ENCODE measurements at places on chromosomes 6 and 20.

- DNase-seq: no peak
These were observed 69.1 kb downstream of the GRIK2 start for GRCh38 chr6:101462576-101462975.

DNA sequence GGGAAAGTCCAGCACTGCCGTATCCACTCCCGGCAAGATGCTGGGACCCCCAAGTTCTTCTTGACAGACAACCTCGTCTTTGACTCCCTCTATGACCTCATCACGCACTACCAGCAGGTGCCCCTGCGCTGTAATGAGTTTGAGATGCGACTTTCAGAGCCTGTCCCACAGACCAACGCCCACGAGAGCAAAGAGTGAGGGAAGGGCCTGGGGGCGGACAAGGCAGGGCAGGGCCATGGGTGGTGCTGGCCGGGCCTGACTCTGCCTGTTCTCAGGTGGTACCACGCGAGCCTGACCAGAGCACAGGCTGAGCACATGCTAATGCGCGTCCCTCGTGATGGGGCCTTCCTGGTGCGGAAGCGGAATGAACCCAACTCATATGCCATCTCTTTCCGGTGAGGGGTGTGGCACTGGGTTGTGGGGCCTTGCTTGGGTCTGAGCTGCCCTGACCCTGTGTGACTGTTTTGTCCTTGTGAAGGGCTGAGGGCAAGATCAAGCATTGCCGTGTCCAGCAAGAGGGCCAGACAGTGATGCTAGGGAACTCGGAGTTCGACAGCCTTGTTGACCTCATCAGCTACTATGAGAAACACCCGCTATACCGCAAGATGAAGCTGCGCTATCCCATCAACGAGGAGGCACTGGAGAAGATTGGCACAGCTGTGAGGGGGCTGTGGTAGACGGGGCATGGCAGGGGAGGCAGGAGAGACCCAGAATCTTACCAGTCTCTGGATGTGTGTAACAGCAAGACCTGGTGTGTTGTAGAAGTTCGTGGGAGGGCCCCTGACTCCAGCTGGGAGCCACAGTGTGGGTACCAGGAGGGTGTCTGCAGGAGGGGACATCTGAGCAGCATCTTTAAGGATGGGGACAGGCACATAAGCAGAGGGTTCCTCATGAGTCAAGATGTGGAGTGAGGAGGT lies 29.1 kb downstream of the PLCG1 start:
- no peak for DNase-seq

- no peak for DNase-seq
These were observed 200.7 kb upstream of the BMP2 start for GRCh38 chr20:6566821-6567220.

DNA sequence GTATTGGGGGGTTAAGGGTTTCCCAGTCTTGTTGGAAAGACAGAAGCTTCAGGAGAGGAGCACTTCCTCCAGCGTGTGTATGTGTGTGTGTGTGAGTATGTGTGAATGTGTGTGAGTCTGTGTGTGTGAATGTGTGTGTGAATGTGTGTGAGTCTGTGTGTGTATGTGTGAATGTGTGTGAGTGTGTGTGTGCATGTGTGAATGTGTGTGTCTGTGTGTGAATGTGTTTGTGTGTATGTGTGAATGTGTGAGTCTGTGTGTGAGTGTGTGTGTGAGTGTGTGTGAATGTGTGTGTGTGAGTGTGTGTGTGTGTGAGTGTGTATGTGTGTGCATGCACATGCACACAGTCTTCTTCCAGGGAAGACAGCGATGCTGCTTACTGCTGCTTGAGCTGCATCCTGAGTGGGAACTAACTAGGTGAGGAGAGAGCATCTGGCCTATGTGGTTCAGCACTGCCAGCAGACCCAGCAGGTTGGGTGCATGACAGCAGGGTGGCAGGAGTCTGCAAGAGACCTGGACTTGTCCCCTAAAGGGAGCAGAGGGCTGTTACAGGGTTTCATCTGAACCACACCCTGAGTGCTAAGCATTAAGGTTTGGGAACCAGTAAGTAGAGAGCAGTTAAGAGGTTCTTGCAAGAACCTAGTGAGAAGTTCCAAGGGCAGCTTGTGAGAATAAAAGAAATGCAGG lies 22.7 kb upstream of the CCND3 start:
- DNase-seq: no peak

GRCh38 chr6:120147071-120147871 lies 797.7 kb upstream of the MAN1A1 start:
- no peak for DNase-seq

DNA sequence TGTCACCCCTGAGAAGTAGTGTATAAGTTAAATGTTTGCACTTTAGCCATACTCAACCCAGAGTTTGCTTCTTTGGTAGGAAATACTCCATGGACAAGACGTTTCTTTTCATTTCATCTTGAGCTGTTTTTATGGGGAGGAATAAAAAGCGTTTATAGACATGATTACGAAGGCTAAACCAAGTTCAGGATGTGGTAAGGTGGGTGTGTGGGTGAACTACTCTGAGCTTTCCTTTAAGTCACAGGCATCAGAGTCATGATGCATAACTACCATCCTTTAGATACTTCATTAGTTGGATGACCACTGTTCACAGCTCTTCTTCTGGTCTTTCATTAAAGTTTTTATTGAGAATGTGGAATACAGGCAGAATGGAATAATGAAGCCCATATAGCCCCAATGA lies 48.9 kb downstream of the EBF4 start:
- peak; percentile 43 for DNase-seq

- no peak for DNase-seq
These were observed 633.5 kb downstream of the RFPL4B start for GRCh38 chr6:112980676-112981075.

GRCh38 chr6:14222956-14223355 lies 105.4 kb downstream of the CD83 start:
- DNase-seq: no peak

DNA sequence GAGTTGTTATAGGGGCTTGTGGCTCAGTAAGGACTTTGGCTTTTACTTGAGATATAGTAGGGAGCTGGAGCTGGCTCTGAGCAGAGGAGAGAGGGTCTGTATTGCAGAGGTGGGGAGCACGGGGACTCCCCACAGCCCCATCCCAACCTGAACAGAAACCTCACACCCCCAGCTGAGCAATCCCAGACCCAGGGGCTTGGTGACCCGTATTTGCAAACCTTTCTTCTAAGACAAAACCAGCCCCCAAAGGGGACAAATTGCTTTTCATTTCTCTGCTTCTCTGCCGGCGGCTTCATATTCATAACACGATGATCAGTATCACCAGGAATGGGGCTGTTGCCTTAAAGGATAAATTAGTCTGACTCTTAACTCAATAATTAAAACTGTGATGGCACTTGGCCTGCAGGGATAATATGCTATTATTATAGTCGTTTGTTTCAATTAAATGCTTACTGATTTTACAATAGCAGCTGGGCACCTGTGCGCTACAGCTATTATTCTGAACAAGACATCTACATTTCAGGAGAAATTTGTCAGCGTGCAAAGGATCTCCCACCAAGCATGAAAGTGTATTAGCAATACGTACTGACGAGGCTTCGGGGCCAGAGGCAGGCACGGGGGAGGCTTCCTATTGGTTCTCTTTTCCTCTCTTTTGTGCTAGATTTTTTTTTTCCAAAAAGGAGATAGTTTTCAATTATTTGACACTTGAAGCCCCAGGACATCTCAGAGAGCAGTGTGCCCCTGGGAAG lies 118.1 kb downstream of the TOX2 start:
- no peak for DNase-seq

DNA sequence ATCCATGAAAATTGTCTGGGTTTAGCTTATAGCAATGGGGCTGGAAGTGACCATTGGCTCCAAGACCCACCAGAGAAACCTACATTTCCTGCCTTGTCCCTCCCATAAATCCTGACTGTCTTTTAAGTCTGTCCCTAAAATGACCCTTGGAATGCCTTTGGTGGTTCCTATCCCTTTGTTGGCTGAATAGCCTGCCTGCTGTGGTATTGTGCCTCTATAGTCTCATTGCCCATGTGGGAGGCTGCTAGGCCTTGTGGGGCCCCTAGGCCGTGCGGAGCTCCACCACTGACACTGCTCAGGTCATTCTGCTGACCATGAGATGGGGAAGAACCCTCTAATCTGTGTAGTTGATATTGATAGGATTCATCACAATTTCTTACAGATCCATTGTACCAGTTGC lies 43.3 kb downstream of the SCP2D1 start:
- DNase-seq: no peak

GRCh38 chr6:84447651-84448050 lies 220.2 kb upstream of the CEP162 start:
- no peak for DNase-seq

DNA sequence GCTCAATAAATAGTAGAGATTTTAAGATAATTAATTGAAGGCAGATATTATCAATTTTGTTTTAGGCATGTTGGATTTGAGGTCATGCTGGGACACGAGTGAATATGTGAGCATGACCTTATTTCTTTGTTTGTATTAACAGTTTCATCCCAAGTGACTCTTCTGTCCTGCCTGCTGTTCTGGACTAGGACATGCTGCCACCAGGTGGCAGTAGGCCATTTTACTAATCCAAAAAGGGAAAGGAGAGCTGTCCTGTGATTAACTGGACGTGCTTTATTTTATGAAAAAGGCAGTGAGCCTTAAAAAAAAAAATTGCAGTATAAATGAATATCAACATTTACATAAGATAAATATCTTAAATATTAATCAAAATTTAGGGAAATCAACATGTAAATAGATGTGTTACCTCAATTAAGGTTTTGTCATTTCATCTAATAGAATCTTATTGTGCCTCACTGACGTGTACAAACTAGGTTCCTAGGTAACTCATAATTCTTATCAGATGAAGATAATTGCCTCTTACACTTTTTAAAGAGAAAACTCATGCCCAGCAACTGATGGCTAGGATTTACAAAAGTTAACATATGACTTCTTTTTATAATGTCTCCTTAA lies 49.8 kb downstream of the FRK start:
- DNase-seq: peak; percentile 61

DNA sequence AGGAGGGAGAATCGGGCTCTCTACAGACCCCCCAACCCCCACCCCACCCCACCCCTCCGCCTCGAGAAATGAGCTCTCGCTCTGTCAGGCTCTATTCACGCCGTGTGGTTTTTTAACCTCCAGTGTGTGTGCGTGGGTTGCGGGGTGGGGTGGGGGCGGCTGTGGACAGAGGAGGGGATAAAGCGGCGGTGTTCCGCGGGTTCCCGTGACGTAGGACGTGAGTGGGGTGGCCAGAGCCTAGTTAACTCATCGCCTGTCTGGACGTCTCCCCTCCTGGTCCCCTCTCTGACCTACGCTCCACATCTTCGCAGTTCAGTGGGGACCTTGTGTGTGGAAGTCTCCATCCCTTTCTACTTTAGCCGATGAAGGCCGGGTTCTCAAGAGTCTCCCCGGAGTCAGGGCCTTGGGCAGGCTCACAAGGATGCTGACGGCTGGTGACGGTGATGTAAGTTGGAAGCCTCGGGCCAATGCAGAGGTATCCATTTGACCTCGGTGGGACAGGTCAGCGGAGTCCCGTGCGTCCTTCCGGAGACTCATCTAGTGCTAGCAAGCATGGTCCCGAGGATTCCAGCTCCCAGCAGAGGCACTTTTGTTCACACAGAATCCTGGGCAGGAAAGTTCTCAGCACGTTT lies 1507.1 kb upstream of the DEFB115 start:
- no peak for DNase-seq

- no peak for DNase-seq
These were observed 94.4 kb downstream of the CD83 start for GRCh38 chr6:14212020-14212419.

GRCh38 chr20:50789968-50790650 lies 4.8 kb upstream of the BCAS4 start:
- DNase-seq: no peak

GRCh38 chr20:57993716-57994431 lies 234.6 kb downstream of the ANKRD60 start:
- DNase-seq: no peak

DNA sequence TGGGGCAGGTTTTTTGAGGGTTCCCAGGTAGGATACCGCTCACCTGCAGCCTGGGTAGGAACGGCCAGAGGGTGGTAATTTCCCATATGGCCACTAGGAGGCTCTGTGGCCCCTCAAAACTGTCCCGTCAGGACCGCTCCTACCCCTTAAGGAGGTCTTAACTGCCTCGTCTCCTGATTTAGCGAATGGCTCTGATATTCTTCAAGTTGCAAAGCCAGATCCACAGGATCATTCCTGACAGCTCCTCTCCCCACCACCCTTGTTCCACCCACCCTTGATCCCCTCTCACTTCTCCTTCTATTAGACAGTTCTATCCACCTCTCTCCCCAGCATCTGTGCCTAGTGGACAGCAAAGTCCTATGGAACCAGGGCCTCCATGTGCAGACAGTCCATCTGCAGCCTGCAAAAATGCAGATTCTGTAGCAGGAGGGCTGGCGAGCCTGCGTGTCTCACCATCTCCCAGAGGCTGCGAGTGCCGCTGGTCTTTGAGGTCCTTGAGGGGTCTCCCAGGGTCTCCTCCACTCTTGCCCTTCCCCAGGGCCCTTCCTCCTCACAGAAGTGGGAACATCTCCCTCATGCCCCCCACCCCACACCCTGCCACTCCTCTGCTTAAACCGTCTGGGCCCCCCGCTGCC lies 34.3 kb upstream of the ZBP1 start:
- DNase-seq: peak; percentile 61

DNA sequence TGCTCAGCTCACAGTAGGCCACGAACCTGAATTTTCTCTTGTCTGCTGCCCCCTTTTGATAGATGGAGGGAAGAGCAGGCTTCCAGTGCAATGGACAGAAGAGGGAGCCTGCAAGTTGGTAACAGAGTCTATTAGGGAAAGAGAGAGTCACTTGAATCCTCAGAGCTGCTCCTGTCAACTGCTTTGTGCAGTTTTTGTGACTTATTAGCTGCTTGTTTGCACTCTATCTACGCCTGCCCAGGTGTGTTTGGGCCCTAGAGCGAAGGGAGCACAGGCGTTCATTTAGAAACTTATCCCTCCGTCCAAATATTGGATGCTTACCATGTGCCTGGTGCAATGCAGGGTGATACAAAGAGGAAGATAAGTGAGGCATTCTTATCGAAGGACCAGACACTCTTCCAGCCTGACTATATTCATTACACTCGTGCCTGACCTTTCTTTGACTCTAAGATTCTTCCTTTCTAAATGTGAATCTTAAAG lies 11.6 kb upstream of the SLC2A12 start:
- peak; percentile 76 for DNase-seq

DNA sequence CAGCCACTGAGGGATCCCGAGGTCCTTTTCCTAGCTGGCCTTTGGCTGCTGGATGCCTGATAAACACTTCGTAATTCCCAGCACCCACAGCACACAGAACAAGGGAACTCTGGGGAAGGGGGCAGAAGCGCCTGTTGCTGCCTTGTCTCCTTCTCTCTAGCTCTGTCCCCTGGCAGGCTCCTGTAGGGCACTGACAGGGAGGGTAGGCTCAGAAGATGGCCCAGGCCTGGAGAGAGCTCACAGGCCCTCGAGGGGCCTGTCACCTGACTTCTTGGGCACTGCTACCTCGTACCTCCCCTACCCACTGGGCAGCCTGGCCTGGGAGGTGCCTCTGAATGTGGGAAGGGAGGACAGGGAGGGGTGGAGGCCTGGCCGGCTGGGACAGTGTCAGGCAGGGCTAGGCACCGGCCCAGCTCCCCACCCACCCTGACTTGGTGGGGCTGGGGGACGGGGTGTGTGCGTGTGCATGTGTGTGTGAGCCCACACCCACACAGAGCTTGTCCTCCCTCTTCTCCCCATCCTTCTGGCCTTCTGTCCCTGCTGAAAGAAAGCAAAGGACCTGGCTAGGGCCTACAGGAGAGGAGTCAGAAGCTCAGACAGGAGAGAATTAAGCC lies 18.1 kb downstream of the C6orf132 start:
- DNase-seq: no peak
